ENCODE measurements at places on chromosomes 2 and 18. TPM values are rescaled to one million over a fixed set of nuclear protein-coding genes. Genes with fewer than 3 reads are reported as not detected.

The FOXD4L1 gene
- not detected for total RNA-seq

The SF3B1 gene
- total RNA-seq, result 262 TPM

The LBX2 gene
- not detected for total RNA-seq

The SNORC gene
- 0.87 TPM for total RNA-seq

The FAM110C gene
- total RNA-seq, result 0.51 TPM

The ABCG5 gene
- total RNA-seq, result not detected

The CHAC2 gene
- total RNA-seq, result 15.8 TPM

The MTIF2 gene
- 37.3 TPM for total RNA-seq

The NOSTRIN gene
- not detected for total RNA-seq

The TUBB6 gene
- total RNA-seq, result 7.2 TPM

GRCh38 chr18:66252703-66253102, 351.2 kb downstream of the CDH19 start:
- DNase-seq, result no peak

DNA sequence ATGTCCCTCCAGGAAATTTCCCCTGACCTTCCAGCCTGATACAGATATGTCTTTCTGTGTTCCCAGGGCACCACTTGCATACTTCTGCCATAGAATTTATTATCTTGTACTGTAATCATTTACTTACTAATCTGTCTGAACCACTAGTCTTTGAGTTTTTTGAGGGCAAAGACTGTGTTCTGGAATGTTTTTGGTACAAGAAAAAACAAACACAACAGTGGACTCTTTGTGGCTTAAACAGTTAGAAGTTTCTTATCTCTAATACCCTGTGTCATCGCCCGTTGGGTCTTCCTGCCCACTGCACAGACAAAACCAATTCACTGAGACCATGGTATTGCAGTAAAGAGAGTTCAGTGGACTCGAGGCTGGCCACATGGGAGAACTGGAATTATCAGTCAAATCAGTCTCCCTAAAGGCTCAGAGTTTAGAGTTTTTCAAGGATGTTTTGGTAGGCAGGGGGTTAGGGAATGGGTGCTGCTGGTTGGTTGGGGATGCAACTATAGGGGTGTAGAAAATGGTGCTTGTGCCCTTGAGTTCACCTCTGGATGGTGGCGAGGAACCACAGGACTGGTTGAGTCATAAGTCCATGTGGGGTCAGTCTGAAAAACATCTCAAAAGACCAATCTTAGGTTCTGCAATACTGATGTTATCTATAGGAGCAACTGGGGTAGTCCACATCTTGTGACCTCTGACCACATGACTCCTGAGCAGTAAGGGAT, 20.3 kb downstream of the RALB start:
- DNase-seq, result no peak

DNA sequence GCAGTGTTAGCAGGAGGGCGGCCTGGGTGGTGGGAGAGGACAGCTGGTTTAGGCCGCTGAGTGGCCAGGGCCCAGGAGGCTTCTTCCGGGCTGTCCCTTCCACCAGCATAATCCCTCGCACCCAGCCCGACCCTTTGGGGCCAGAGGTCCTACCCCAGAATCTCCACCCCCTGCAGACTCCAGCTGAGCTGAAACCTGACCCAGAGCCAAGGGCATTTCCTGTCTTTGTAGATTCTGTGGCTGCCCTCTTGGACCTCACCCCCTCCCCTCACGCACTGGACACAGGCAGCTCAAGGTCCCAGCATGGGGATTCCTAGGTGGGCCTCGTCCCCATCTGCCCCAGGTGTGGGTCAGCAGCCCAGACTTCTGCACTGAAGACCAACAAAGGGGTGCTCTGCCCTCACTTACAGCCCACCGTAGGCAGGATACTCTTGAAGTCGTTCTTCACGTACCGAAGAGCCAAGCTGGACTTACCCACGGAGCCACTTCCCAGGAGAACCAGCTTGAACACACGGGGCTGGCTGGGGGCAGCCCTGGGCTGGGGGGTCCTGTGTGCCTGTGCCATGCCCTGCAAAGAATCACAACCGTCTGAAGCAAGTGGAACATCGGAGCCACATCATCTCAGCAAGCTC, 4.8 kb downstream of the RAB17 start:
- DNase-seq, result no peak

DNA sequence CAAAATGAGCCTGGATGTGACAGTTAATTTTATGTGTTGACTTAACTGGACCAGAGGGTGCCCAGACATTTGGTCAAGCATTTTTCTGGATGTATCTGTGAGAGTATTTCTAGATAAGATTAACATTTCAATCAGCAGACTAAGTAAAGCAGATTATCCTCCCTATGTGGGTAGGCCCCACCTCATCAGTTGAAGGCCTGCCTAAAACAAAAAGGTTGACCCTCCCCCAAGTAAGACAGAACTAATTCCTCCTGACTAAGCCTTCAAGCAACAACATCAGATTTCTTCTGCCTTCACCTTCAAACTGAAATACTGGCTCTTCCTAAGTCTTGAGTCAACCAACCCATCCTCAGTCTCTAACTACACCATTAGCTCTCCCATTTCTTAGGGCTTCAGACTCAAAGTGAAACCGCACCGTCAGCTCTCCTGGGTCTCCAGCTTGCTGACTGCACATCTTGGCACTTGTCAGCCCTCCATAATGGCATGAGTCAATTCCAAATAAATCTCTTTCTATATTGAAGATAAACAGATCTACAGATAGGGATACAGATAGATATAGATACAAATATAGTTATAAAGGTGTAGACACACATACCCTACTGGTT, 47.9 kb downstream of the MEMO1 start:
- DNase-seq, result peak; percentile 78

DNA sequence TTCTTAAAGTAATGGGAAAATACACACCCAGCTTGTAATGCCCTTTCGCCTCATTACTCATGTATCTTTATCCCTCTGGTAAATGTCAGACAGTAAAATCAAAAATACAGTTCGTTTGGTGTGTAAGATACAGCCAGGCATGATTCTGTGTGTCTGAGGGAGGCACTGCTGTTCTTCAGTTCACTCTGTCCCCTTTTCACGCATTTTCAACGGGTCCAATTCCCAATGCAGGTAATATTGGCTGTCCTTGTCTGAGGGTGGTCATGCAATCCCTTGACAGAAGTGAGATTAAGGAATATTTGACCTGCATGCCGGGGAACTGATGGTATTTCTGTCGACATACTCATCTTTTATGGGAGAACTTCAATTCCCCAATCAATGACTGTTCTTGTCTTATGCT, 587.2 kb upstream of the NXPH2 start:
- DNase-seq, result no peak

DNA sequence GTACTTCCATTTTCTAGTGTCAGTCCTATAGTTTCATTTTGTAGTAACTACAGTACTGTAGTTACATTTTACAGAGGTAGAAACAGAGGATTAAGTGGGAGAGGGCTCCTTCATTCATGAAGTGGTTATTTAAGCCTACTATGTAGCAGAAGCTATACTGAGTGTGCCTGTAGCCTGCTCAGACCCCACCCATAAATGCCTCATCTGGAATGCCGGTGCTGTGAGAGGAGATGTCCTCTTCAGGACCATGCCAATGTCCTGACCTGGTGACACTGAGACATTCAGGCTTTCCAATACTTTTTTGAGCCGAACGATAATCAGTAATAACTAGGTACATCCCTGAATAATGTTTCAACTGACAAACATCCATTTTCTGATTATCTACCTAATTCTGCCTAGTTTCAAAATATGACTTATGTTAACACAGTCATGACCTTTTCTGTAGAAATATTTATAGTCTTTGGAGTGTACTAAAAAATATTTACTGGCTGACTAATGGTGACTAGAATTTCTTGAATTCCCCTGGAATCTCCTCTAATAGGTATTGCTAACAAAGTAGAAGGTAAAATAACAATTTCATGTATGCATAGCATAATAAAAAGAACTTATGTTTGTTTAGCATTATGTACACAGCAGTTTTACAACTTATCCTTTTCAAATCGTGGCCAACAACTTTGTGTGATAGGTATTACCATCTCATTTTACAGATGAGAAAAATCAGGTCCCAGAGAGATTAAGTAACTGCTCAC, 10.2 kb upstream of the ARHGAP28 start:
- DNase-seq, result no peak

DNA sequence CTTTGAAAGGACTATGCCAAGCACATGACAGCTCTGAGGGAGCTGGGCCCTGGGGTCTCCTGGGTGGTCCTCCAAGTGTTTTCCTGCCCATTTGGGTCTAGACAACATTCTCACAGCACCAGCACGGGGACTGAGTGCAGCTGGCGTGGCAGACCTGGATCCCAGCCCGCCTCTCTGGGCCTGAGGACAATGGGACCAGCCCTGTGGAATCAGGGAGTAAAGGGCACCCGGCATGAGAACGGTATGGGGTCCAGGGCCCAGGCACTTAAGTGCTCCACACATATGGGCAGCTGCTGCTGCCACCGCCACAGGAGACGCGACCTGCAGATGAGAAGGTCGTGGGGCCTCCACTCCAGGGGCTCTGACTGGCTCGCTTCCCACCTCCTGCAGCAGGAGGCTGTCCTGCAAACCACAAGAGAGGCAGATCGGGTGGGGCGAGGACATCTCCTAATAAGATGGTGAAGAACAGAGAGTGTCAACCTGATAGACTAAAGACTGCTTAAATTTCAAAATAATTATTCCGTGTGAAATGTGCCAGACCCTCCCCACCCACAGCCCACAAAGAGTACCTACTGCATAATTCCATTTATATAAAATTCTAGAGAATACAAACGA, 46.3 kb downstream of the FAM178B start:
- no peak for DNase-seq

DNA sequence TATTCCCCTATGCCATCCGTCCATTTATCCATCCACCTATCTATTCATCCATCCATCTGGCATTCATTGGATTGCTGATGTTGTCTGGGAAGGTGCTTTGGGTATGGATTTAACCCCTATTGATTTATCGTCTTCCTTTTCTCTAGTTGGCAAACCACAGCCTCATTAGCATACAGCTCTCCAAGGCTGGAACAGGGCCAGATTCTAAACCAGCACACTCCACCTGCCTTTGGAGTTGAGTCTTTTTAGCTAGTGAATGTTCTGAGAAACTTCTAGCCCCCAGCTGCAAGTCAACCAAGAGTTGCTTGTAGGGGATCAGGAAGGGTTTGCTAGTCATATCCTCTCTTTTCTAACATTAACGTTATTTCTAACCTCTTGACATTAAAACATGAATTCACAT, 90.7 kb downstream of the NRP2 start:
- no peak for DNase-seq

DNA sequence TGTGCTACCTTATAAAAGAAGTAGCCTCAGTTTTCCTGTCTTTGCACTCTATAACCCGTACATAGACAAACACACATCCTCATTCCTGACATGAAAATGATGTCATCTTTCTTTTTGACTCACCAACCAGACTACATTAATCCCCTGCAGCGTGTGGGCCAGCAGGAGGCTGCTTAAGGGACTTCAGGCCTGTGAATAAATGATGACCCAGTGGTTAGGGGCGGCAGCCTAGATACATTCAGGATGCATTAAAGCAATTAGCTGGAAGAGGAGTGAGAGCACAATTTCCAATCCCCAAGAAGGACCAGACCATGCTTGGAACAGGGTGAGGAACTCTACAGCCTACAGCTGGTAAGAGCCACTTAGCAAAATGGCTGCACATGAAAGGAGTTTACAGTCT, 57.3 kb upstream of the KLF7 start:
- DNase-seq, result peak; percentile 58

GRCh38 chr2:179250848-179251504, 13.7 kb downstream of the SESTD1 start:
- DNase-seq, result no peak

- peak; percentile 87 for DNase-seq
Observed at GRCh38 chr2:20411361-20411894, 35.4 kb upstream of the RHOB start.
